Inflammatory macrophage treated with lipopolysaccharide for 1 hour (primary cell): ENCODE measurements at places on chromosomes 5 and 9.

- no peak for DNase-seq
Observed at GRCh38 chr5:68884883-68885282, 208.9 kb upstream of the SLC30A5 start.

DNA sequence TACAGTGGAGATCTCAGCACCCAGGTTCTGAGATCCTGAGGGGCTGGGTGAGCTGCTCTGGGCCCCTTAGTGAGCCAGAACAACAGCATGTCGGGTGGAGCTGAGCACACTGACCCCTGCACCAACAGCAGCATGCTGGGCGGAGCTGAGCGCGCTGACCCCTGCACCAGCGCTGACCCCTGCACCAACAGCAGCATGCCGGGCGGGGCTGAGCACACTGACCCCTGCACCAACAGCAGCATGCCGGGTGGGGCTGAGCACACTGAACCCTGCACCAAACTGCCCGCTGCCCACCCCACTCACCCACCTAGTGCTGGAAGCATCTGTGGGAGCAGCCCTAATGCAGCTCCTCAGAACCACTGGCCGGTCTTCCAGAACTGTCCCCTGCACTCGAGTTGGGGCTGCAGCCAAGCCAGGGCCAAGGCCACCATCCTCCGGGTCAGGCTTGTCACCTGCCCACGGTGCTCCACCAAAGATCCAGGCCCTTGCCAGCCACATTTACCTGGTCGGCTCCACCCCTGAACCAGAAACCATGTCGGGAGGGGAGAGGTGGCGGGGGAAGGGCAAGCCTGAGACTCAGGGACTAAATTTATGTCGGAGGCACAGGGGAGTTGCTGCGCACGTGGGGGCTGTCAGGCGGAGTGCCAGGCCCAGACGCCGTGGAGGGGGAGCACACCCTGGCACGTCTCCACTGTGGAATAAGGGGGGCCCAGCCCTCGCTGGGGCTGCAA is 80.3 kb downstream of the ADAMTS2 start:
- no peak for DNase-seq

DNA sequence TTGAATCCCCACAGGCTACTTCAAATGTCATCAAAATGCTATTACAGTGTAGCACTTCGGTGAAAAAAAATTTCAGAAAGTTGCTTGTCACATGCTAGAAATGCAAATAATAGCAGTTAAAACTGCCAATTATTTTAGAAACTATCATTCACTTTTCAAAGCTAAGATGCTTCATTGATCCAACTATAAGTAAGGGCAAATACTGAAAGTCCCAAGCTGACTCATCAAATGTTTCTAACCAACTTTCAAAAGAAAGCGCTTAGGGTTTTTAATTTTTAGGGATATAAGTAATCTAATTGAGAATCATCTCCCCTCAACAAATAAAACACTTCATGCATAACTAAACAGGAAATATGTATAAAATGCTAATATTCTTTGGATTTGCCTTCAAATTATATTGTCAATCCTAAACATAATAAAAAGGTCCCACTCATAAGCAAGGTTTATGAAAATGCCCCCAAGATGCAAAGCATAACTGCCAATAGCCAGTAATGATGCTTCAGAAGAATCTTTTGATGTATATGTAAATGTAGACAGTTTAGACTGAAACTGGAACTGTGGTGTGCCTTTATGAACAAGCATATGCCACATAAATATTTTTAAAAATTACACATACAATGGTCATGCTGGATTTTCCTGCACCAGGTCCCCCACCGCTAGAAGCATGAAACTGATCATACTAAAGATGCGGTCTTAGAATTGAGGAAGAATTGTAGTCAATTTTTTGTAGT is 12.2 kb downstream of the ACTL7A start:
- DNase-seq: no peak

GRCh38 chr9:107637421-107638420 is 148.2 kb upstream of the KLF4 start:
- DNase-seq: peak; percentile 89

DNA sequence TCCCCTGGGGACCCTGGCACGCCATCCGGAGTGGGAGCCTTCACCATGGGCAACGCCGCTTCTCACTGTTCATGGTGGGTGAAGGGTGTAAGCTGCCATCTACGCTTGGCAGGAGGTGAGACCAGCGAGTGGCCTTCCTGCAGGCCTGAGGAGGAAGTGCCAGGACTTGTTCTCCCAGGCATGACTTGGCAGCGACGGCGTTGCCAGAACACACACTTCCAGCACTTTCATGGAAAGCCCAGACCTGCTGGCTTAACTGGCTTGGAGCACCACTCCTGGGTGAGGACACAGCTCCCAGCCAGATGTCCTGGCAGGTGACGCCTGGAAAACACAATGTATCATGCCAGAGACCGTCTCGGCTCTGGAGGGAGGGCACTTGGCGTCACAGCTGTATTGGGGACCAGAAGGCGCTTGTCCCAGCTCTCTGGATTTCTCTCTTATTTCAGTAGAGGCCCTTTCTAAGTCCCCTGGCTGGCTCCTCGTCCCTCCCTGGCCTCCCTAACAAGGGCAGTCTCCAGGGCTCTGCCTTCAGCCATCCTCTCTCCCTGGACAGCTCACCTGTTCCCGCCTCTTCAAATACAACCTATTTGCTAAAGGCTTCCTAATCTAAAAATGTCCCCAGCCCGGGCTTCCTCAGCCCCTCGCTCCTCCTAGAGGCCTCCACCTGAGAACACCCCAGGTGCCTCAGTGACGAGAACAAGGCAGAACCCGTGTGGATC is 188.3 kb downstream of the OLFM1 start:
- no peak for DNase-seq

DNA sequence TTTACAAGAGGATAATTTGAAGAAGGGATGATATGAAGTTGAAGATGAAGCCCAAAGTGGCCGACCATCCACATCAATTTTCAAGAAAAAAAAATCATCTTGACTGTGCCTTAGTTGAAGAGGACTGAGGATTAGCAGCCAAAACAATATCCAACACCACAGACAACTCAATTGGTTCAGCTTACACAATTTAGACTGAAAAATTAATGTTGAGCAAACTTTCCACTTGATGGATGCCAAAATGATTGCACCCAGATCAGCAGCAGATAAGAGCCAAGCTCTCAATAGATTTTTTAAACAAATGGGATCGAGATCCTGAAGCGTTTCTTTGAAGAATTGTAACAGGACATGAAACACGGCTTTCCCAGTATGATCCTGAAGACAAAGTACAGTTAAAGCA is 163.2 kb downstream of the GADD45G start:
- DNase-seq: no peak

GRCh38 chr9:25960178-25960577 is 281.9 kb upstream of the TUSC1 start:
- DNase-seq: no peak

DNA sequence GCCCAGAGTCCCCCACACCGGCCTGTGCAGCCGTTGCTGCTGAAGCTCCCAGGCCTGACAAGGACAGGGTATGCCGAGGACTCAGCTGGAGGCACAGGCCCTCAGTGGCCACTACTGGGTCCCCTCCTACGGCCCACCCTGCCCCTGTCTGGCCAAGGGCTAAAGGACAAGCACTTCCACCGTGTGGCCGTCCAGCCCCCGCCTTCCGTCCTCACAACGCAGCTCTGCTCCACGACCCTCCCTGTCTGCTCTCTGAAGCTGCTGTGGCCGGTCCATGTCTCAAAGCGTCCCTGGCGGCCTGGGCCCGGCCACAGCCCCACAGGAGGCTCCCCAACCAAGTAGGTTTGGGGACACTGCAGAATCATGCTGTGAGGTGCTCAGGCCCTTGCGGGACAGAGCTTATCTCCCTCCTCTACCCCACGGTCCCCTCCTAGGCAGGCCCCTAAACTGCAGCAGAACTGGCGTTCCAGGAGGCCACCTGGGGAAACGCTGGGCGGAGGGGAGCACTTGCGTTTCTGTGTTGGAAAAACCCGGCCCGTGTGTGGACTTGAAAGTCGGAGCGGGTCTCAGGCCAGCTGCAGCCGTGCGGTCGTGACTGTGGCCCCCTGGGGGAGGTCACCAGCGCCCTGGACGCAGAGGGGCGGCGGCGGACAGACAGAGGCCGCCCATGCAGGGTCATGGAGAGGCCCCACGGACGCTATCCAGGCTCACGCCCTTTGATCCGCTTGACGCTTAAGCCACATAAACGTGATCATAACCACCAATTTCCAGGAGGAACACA is 45.6 kb downstream of the NKD2 start:
- DNase-seq: no peak

- no peak for DNase-seq
Observed at GRCh38 chr5:95983509-95983908, 21.9 kb upstream of the ELL2 start.

- peak; percentile 81 for DNase-seq
Observed at GRCh38 chr5:73902327-73903051, 276.5 kb downstream of the ARHGEF28 start.

DNA sequence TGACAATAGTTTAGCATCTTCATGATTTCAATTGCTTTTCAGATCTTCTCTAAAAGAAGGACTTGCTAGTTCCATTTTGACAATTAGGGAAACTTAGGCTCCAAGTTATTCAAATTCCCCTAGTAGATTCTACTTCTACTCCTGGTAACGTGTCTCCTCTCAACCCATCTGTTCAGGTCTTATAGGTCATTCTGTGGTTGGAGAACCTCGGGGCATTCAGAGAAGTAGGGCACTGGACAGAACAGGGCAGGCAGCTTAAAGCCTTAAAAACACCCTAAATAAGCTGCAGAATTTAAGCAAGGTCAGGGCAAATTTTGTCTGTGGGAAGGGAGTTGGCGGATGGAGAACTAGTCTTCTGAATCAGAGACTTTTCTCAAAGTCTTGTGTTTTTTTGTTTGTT is 132.4 kb downstream of the TMEM174 start:
- DNase-seq: no peak

- DNase-seq: no peak
Observed at GRCh38 chr9:131836607-131837315, 96.9 kb upstream of the RAPGEF1 start.

DNA sequence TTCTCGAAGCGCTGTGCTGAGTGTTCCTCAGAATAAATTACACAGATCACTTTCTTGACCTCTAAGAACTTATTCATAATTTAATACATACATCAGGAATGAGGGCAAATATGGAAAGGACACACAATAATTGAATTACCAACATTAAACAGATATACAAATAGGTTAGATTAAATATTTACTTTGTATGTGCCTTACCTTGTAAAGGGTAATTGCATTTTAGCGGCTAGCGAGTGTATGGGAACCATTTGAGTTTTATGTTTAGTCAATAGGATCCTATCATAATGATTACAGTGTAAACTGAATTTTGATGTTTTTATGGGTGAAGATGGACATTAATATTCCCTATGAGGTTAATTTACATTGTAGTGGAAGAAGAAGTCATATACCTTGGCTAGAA is 1187.1 kb upstream of the WWC1 start:
- no peak for DNase-seq

DNA sequence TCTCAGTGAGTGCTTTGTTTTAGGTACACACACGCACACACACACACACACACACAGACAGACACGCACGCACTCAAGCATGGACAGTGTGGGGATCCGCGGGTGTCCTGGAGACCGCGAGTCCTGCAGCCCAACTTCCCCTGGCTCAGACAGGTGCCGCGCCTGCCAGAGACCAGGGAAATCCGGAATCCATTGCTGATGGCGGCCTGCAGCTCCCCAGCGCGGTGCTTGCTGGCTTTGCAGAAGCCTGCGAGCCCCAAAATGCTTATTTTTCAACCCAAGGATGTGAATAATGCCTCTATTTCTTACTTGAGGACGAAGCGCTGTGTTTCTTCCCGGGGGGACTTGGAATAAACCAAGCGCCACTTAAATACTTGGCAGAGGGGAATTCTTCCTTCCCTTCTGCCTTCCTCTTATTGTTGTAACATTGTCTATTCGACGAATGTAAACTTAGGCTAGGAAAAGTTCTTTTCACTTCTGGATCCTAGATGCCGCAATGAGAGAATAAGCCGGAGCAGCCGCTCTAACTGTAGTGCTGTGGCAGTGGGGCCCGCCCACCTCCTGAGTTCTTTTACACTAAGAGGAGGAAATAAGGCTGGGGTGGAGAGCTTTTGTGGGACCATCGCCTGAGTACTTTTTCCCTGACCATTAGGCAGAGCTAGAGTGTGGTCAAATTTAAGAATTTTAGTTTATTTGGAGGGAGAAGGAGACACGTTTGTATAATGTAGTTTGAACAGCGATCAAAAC is 802 bp downstream of the ITGA2 start:
- DNase-seq: peak; percentile 12

DNA sequence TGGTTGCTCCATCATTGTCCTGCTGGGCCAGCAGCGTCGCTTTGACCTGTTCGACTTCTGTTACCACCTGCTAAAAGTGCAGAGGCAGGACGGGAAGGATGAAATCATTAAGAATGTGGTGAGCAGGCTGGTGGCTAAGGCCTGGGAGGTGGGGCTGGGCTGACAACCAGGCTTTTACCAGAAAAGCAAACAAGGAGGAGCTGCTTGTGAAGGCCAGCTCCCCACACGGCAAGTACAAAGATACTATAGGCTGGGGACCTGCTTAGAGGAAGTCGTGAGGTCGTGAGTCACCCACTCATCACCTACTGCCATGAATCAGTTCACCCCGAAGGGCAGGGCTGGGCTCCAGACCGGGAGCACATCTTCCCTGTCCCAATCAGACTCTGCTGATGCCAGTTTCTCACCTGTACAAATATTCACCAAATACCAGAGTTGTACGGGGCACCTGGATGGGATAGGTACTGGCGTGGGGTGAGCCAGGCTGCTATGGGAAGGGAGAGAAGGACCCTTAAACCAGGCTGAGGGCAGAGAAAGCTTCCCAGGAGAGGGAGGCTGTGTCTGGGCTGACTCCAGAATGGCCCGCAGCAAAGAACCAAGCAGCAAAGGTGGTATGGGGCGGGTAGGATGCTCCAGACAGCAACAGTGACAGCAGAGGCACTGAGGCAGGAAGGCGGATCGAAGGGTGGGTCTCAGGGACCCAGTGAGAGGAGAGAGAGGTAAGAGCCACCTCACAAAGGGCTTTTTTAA is 69.3 kb upstream of the NIPAL4 start:
- DNase-seq: no peak

GRCh38 chr9:76756268-76756640 is 8.0 kb upstream of the PCA3 start:
- peak; percentile 47 for DNase-seq

DNA sequence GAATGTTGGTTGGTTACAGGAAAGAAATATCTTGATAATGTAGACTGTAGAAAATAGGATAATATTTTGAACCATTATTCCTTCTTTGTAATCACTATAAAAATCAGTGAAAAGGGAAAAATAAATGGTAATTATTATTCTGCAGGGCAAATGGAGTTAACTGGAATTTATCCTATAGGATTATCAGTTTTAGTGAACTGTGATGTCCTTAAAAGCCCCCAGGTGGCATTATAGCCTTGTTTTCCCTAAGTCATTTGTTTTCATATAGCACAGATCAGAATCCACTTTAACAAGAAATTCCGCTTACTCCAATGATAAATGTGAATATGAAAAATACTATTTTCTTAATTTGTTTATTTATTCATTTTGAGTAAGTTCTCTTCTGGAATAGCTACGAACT is 26.2 kb upstream of the WDR41 start:
- peak; percentile 7 for DNase-seq

DNA sequence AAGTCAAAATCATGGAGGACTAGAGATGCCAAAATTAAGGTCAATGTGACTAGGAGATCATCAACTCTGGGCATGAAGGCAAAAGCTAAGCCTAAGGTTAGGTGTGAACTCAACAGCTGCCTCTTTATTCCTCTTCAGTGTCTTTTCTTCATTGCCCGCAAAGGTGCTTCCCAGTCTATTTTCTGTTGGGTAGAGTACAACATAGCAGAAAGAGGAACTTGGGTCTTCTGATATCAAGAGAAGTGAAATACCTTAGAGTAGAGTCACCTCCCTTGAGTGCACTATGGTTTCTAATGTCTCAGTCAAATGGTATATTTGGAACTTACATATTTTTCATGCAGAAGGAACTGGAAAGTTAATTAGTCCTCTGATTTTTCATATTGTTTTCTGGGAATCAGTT is 122.5 kb upstream of the GRIN3A start:
- DNase-seq: no peak
